Retinal pigment epithelial cell (primary cell): ENCODE measurements at places on chromosomes 1 and 21.

DNA sequence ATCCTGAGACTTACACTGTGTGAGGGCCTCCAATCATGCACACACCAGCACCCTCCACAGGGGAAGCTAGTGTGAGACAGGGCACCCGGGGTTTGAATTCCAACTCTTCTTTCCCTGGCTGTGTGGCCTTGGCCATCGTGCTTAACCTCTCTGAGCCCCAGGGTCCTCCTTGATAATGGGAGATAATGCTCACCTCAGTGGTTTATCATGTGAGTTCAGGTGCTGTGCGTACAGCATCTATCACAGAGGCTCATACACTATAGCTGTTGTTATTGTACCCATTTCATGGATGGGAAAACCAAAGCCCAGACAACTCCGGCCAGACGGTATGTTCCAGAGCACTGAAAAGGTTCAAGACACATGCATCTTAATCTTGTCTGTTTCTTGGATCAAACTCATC, 16.0 kb upstream of the UBXN10 start:
- no peak for DNase-seq

GRCh38 chr1:58981392-58981791, 197.5 kb upstream of the JUN start:
- DNase-seq: no peak

DNA sequence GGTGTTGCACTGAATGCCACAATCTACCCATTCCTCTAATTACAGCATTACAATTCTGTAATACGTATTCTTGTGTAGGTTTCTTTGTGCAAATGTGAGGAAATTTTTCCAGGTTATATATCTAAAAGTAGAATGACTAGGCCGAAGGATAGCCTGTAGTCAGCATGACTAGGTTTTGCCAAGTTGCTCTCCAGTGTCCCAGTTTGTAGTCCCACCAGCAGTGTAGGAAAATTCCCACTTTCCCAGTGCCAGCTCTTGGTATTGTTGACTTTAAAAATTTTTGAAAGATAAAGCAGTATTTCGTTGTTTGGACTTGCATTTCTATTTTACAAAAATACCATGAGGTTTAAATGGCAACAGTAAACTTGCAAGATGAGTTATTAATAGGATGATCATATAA, 3.0 kb downstream of the PARK7 start:
- no peak for DNase-seq

DNA sequence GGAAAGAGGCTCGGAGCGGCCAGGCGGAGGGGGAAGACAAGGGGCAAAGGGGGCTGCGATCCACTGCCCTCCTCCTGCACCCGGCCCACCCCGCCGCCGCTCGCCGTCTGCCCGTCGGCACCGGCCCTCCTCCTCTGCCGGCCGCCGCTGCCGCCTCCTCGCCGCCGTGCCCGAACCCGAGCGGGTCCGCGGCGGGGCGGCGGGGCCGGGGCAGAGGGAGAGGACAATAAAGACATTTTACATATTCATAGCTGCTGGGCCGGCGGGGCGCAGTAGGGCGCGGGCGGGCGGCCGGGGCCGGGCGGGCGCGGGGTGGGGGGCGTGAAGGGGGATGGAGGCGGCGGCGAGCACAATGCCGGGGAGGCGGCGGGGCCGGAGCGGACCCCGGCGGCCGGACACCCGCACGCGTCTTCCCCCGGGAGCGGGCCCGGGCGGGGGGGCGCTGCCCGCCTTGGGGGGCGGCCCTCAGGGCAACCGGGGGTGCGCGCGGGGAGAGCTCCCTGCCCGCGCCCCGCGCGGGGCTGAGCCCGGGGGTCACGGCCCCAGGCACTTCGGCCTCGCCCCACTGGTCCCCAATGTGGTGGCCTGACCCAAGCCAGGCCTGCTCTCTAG, 546 bp downstream of the POU2F1 start:
- DNase-seq: no peak

DNA sequence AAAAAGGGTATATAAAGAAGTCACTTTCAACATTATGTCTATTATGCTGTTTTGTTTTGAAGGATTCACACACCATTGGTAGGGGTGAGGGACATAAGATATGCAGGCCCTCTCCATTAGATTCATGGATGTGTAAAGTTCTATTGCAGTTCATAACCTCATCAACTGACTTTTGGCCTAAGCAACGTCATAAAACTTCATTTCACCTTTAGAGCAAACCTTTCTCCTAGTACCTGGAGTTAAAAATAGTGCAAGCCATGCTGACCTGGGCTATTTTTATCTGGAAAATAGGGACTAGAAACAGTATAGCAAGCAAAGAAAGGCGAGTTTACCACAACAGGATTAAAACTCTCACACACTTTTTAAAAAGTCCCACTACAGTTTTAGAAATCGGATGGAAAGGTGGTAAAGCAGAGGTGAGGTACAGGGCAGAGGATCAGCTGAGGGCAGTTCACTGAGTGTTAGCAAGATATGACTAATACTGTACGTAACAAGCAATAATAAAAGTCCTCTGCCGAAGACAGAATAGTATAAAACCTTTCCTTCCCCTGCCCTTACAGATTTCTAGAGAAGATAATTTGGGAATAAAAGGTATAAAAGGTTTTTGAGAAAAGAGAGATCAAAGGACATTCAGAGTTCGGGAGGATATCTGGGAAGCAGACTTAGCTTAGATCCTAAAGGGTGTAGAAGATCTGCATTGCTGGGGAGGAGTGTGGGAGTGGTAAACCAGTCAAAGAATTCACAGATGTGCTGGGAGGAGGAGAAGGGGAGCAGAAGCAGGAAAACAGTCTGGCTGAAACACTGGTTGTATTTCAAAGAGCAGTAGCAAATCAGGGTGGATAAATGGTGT, 14.3 kb downstream of the EGLN1 start:
- no peak for DNase-seq

DNA sequence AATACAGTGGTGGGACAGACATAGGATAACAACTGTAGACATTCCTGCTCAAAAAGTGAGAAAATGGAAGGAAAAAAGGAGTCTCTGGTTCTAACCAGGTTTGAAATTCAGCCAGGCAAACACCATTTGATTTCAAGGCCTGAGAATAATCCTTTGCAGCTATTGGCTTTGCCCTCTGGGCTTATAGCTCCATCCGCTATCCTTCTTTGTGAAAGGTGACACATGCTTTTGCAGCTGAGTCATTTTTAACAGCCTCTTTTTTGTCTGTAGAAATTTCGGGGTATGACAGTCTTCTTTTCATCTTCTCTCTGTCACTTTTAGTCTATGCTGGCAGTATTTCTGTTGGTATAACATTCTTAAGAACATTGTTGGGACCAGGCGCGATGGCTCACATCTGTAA, 16.2 kb downstream of the SDHC start:
- DNase-seq: no peak

DNA sequence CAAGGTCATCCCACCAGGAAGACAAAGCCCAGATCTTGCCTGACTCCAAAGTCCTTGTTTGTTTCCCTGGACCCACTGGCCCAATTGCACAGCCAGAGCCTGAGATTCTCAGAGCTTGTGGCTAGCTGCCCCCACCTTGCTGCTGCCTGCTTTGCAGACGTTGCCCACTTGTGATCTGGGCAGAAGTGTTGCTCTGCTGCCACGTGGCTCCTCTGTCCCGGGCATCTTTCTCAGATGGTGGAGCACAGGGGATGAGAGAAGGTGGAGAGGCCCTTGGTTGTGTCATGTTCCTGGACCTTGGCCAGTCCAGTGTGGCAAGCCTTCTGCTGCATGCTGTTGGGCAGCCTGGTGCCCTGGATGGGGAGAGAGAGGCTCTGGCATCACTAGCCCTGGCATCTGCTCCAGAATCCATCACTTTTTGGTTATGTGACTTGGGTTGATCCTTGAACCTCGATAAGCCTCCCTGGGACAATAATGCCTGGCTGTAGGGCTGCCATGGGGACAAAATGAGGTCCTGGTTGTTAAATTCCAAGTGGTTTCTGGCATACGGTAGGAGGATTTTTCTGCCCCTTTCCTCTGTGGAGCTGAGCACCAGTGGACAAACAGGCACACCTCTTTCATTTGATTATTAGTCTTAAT, 1.5 kb upstream of the NR0B2 start:
- DNase-seq: no peak

DNA sequence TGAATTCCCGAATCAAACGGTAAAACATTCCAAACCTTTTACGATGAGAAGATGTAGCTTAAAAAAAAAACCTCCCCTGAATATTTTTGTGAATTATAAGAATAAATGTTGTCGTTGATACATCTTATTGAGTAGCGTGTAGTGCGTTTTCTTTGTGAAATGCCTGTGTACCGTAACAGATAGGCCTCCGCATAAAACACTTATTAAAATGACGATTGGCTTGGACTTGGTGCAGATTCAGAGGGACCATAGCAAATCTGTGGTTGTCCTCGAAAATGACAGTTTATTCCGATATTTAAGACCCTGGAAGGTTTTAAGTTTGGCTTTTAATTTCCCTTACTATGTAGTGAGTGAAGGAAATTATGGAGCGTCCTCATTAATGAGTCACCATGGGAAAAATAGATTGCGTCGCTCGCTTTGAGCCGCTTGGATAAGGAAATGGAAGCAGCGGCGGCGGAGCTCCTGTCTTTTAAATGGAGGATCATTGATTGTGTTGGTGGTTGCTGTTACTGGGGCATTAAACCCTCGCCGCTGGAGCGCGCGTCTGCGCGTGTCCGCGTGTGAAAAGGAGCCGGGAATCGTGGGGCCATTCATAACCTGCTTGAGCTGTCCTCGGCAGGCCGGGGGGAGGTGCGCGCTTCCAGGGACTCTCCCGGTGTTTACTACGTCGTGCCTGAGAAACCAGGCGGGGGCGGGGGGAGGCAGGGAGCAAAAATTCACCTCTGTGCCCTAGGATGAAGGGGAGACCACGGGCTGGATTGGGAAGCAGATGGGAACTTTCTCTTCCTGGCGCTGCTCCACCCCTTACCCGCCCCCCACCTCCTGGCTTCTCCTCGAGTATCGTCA, 1.6 kb downstream of the SPEN start:
- peak; percentile 66 for DNase-seq

DNA sequence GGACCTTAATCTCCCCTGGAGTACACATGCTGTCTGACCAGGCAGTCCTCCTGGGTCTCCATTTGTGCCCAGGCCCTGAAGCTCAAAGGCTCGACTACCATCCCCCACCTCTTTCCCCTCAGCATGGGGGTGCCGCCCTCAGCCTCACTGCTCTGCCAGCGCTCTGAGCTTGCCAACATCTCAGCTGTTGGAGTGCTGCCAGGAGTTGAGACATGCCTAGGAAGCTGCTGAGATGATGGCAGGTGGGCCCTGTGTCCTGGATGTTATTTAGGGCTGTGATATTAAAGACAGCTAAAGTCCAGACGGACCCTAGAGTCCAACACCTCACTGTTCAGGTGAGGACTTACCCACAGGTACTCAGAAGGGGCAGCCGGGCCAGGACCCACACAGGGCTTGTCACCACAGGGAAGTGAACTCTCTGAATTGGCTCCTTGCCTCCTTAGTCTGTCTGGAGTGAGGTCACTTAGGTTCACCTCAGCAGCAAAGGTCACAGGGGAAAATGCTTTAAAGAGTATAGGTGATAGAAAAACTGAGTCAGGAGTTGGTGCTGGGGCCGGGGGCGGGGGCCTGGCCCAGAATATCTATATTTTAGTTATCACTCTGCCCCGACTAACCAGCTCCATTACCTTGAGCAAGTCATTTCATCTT, 19.7 kb upstream of the KCNC4 start:
- DNase-seq: no peak

- DNase-seq: no peak
Observed at GRCh38 chr21:46543306-46543705, 61.6 kb downstream of the S100B start.

GRCh38 chr1:211933946-211934714, 101.2 kb downstream of the INTS7 start:
- DNase-seq: no peak

- DNase-seq: no peak
Observed at GRCh38 chr1:13947658-13948057, 247.7 kb downstream of the PRDM2 start.
